NCI-H524 treated with DMSO at 0.1 percent for 48 hours (cell line): ENCODE measurements at places on chromosomes 11 and 22.

GRCh38 chr22:30159561-30160353, 79.5 kb downstream of the HORMAD2 start:
- DNase-seq, result no peak

GRCh38 chr11:45270946-45271716, 15.0 kb downstream of the SYT13 start:
- DNase-seq, result no peak

GRCh38 chr11:82718821-82719220, 14.8 kb downstream of the FAM181B start:
- DNase-seq, result no peak

DNA sequence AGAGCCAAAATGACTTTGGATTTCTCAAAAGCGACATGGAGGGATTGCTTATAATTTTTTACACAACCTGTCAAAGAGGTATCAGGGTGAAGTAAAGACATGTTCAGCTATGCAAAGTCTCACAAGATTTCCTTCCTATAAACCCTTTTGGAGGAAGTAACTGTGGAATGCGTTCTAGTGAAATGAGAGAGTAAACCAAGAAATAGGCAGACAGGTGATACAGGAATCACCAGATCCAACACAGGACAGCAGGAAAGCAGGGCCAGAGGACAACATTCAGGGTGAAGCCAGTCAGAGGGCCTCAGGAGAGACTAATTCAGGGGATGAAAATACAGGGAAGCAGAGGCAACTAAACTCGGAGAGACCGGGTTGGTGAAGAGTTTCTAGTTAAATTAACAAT, 90.4 kb upstream of the MTNR1B start:
- DNase-seq, result no peak

DNA sequence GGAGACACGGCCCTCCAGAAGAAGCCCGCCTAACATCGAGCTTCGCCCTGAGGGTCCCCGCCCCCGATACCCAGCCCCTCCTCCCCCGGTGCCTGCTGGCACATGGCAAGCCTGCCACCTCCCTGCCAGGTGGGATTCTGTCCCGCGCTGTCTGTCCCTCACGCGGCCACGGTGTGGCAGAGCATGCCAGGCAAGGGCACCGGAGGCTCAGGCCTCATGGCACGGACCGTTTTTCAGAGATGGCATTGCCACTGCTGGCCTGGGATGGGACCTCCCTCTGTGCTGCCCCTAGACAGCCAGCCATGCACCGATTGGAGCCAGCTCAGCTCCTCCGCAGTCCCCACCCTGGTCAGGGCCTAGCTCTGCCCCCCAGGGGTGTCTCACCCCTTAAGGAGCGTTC, 19.4 kb downstream of the MRPL23 start:
- no peak for DNase-seq

DNA sequence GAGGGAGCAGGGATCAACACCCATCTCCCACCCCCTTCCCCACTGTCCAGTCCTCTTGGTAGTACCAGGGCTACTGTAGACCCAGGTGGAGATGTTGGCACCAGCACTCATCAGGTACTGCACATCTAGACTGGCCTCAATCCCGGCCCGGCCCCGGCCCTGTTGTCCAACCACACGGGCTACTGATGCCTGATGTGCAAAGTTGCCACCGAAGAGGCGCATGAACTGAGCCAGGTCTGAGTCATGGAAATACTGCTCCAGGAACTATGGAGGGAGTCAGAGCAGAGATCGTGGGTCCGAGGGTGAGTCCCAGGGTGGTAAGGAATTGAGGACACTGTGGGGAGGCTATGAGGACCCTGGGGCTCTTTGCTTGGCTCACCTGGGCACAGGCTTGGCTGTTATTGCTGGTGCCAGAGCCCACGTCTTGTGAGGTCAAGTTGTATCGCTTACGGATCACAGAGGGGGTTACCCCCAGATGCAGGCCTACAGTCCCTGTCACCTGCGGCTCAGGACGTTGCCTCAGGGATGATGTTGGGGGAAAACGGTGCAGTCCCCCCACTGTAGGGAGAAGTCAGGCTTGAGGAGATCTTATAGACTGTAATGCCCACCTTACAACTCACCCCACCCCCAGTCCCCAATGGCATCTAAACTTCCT, 2.5 kb downstream of the TPP1 start:
- no peak for DNase-seq

DNA sequence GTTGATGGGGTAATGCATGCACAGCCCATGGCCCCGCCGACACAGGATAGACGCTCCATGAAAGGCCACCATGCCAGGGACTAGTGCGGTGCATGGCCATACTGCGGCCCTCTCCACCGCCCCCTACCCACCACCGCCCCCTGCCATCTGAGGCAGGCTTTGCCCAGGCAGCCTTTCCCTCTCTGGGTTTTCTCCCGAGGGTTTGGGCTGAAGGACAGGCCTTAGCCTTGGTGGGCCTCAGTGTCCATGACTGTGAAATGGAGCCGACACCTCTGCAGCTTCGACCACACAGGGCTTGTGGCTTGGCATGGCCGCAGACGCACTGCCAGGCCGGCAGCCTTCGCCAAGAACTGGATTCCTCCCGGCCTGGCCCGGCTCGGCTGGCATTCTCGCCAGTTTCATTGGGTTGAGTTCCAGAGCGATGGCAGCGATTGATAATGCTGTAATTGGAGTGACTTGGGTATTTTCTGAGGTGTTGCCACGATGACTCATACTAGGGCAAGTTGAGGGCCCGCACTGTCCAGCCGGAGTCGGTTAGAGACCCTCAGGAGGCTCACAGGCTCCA, 111.3 kb downstream of the WNT7B start:
- DNase-seq, result no peak

GRCh38 chr11:15519124-15519791, 404.5 kb downstream of the INSC start:
- no peak for DNase-seq

GRCh38 chr11:67472882-67473281, 3.8 kb upstream of the TMEM134 start:
- DNase-seq, result no peak

GRCh38 chr11:103898065-103898464, 138.4 kb upstream of the DDI1 start:
- no peak for DNase-seq

- DNase-seq, result no peak
Measured at GRCh38 chr11:76250520-76251225, 44.4 kb upstream of the WNT11 start.
